Cerebellum (tissue), 4 donors: ENCODE measurements at places on chromosomes 2 and 18. TPM values are rescaled to one million over a fixed set of nuclear protein-coding genes. Genes with fewer than 3 reads are reported as not detected.

- DNase-seq: no peak
Observed at GRCh38 chr2:5986801-5987787, 294.9 kb downstream of the SOX11 start.

DNA sequence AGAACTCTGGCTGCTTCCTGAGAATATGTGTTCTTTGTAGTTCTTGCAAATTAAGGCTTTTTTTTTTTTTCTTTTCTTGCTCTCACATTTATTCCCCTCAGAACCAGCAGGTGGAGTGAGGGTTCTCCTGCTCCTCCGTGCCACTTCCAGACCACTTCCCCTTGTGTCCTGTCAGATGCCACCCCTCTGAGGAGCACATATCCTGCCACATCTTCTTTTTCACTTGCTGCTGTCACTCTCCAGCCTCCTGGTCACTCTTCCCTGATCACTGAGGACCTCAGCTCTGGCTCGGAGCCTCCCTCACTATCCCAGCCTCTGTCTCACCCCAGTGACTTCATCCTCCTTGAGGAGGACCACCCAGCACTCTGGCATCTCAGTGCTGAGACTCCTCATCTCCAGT lies 100.5 kb downstream of the TACR1 start:
- no peak for DNase-seq

GRCh38 chr2:189261431-189261841 lies 81.9 kb upstream of the COL5A2 start:
- no peak for DNase-seq

- no peak for DNase-seq
Observed at GRCh38 chr2:236910781-236911495, 174.8 kb upstream of the COPS8 start.

DNA sequence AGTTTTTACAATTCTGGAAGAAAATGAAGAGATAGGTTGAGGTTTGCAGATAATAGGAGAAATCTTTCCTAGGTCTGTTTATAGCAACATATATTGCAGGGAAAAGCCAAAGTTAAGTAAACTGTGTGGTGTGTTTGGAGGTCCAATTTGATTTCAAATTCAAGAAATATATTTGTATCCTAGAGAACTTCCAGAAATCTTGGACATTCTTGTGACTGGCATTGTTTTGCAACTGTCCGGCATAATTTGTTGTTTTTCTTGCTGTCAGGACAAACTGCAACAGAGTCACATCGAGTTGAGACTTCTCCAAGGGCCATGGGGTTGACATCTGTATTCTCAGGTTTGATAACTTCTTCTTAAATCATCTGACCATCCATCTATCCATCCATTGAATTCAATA lies 170.9 kb upstream of the ZEB2 start:
- DNase-seq: no peak

GRCh38 chr2:26493566-26493965 lies 15.6 kb upstream of the OTOF start:
- no peak for DNase-seq

DNA sequence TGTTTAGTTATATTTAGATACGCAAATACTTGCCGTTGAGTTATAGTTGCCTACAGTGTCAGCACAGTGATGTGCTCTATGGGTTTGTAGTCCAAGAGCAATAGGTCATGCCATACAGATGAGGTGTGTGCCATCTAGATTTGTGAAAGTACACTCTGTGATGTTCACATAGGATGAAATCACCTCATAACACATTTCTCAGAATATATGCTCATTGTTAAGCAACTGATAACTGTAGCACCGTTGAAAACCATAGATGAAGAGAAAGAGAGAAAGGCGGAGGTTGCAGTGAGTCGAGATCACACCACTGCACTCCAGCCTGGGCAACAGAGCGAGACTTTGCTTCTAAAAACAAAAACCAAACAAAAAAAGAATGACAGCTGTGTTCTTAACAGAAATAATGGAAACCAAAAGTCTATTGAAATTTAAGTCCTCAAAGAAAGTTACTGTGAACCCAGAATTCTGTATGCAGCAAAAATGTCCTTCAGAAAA lies 9.5 kb downstream of the DGKD start:
- DNase-seq: no peak

Gene MSTN
- total RNA-seq: 5.2 TPM

Gene ALPG
- total RNA-seq: not detected

Gene CELF4
- 62.9 TPM for total RNA-seq

Gene CDH7
- total RNA-seq: 39.9 TPM

Gene EVX2
- 0.73 TPM for total RNA-seq
